Hematopoietic multipotent progenitor cell (in vitro differentiated cells): ENCODE measurements at places on chromosomes 7 and 10.

DNA sequence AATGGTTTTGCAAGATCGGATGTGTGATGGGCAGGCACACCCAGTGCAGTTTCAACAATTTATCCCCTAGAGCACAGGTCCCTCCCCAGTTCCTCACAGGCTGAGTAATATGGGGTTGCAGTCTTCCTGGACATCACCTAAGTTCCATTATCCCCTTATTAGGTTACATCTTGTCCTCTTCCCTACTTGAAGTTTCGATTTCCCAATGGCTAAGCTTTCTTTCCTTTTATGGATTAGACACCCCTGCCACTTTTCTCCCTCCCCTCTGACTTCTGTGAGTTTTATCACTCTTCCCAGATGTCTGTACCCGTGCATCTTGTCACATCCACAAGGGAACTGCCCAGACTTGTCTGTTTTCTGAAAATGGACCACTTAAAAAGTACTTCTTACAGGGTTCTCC, 2.4 kb upstream of the NIPSNAP2 start:
- no peak for DNase-seq

DNA sequence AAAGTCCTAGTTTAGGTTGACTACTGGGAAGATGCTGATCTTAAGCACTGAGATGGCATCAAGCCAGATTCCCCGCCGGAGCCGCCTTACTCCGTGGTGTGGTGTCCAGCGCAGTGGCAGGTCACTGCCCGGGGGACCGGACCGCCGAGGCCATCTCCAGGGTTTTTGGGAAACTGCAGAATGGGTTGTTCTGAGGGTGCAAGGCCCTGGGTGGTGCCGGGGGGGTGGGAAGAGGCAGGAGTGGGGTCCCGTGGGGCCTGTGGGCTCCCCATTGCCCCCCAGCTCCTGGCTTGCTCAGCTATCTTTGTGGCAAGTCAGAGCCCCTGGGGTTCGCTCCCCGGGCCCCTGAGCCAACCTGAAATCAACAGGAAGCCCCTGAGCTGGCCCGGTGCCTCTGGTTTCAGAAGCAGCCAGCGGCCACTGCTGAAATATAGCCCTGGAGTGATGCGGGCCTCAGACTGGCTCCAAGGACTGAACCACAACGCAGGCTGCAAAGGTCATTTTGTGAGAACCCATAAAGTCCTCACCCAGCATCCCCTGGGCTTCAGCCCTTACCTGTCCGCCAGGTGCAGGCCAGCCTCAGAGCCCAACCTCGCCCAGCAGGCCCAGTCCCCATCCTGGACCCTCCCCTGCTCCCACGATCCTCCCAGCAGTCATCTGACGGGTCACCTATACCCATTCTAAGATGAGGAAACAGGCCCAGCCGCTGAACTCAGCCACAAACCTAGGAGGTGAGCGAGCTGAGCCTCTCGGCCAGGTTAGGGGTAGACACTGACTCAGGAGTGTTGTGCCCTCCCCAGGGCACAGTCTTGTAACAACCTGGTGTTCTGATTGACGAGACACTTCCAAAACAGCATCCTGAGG, 102.7 kb downstream of the PDGFA start:
- DNase-seq = no peak

- no peak for DNase-seq
Observed at GRCh38 chr7:47401611-47402570, 180.0 kb downstream of the TNS3 start.

- no peak for DNase-seq
Observed at GRCh38 chr7:128100949-128101713, 69.9 kb upstream of the LRRC4 start.

GRCh38 chr7:121383235-121383910, 12.7 kb downstream of the FAM3C start:
- DNase-seq = no peak

- DNase-seq = no peak
Observed at GRCh38 chr7:17302575-17303142, 4.2 kb downstream of the AHR start.
